ENCODE measurements at places on chromosomes 3 and 15.

DNA sequence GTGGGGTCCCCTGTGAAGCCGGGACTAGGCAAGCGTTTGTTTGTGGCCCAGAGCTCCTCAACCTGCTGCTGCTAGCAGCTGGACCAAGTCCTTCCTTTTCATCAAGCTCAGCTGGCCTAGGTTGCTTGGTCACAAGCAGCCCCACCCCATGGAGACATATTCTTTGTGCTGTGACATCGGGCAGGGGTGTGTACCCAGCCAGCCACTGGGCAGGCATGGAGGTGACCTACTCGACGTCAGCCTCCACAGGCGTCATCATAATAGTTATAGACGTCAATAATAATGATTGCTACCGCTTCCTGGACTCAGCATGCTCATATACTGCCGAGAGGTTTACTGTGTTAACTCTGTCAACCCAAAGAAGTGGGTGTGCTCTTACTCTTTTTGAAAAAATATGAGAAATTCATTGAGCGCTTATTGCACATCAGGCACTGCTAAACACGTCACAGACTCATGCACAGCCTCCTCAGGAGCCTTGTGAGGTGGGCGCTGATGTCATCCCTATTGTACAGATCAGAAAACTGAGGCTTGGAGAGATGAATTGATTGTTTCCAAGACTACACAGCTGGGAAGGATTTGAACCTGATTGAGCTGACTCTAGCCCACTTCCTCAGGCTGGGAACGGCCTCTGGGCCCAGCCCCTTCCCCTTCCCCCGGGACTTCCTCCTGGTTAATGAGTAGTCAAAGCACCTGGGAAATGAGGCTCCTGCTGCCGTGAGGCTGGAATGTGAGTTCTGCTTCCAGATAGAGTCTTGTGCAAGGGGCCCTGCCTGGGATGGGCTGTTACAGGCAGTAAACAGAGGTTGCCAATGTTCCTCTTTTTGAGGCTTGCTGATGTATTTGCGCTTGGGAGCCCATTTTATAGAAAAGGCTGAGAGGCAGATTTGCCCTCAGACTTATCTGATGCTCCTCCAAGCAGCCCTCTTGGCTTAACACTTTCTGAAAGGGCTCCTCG, 16.2 kb downstream of the SLC6A6 start:
- H3K27ac ChIP-seq: no peak overlapping the region
- H3K4me1 ChIP-seq: peaks cover 3% of the 10 kb centered on the region
- H3K27me3 ChIP-seq: no peaks in the 10 kb centered on the region
- DNase-seq: no peak
- H3K4me3 ChIP-seq: no peak overlapping the region
- H3K36me3 ChIP-seq: peaks cover 6% of the 10 kb centered on the region

DNA sequence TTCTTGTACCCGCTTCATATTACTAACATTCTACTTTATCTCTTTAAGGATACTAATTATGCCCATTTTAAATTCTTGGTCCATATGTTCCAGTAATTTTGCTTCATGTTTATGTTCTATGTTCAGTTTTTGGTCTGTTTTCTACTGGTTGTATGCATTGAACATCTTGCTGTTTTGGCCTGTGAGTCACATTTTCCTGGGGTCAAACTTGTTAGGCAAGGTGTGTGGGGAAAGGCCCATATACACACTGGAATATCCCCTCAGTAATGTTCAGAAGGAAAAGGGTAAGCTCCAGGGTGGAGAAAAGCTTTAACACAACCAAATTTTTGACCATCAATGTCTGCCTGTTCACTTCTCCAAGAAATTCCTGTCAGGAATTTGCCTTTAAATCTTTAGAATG, 337.7 kb downstream of the SLC9A9 start:
- no peak overlapping the region for H3K4me3 ChIP-seq
- no peaks in the 10 kb centered on the region for H3K36me3 ChIP-seq
- H3K27ac ChIP-seq: no peak overlapping the region
- H3K27me3 ChIP-seq: no peaks in the 10 kb centered on the region

DNA sequence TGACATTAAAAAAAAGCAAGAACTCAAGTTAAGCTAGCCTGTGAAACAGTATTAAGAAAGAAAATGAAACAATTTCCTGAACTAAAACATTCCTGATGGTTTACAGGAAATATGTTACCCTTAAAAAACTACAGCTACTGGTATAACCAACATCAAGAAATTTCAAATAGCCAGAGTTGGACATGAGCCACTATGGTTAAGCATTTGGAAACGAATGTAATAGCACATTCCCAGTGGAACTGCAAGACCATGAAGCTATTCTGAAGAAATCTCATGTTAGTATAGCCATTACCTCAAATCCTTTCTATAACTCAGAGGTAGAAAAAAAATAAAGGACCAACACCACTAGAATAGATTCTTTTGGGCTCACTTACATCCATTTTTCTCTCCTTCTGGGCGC, 30.2 kb downstream of the CPNE4 start:
- DNase-seq: no peak
- no peak overlapping the region for H3K27ac ChIP-seq
- peaks cover 5% of the 10 kb centered on the region for H3K4me1 ChIP-seq
- H3K36me3 ChIP-seq: no peaks in the 10 kb centered on the region
- no peak overlapping the region for H3K4me3 ChIP-seq
- H3K27me3 ChIP-seq: peaks cover 11% of the 10 kb centered on the region

DNA sequence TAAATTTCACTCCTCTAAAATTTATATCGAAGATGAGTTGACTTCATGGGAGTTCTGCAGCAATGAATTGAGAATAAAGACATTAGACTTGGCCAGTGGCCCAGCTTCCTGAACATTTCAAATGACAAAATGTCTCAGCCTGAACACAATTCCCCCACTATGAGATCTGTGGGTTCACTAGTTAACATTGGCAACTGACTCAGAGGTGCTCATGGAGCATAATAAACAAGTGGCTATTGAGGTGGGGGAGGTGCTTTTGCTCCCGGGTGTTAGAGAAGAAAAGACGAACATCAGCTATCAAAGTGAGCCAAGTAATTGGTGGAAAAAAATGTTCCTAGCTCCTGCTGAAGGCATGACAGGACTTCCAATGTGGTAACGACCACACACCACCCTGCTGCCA, 6.3 kb downstream of the ATP13A4 start:
- H3K4me3 ChIP-seq: no peak overlapping the region
- peaks cover 2% of the 10 kb centered on the region for H3K27me3 ChIP-seq
- no peaks in the 10 kb centered on the region for H3K36me3 ChIP-seq
- peaks cover 12% of the 10 kb centered on the region for H3K4me1 ChIP-seq

DNA sequence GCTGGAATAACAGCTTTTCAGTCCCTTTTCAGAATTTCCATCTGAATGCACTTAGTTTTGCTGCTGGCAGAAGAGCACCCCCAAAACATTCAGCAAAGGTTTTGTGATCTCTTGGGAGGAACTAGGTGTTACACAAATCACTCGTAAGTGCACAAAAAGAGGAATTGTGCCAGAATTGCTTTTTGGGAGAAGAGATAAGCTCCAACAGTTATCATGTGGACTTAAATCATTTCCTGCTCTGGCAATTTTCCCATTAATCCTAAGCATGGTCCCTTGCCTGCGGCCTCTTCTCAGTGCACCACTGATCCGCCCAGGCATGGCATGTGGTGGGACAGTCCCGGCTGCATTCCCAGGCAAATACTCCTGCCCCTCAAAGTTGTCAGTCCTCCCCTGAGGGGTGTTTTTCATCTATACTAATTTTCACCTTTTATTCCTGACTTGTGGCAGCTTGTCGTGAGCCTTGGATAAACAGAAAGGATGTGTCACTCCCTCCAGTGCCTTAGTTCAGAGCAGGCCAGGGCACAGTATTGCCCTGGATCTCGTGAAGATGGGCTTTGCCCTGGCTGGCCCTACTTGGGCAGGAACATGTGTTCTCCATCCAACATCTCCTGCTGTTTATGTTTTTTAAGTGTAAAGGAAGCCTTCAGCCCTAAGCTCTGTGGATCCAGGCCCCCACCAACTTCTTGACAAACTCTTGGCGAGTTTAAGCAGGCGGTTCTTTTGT, 44.6 kb upstream of the VILL start:
- H3K27ac ChIP-seq: peak overlapping the region; percentile 93
- H3K4me3 ChIP-seq: no peak overlapping the region
- H3K4me1 ChIP-seq: peaks cover 64% of the 10 kb centered on the region

DNA sequence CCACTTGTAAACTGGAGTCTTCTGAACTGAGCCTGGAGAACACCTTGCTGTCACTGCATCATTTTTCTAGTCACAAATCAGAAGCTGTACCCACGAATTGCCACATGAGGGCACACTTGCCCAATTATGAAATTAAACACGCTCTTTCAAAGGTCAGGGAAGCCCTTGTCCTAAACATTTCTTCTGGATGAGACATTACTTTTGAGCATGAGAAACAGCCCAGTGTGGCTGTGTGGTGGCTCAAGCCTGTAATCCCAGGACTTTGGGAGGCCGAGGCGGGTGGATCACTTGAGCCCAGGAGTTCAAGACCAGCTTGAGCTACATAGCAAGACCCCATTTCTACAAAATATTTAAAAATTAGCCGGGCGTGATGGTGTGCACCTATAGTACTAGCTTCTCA, 27.5 kb upstream of the CFAP161 start:
- no peaks in the 10 kb centered on the region for H3K36me3 ChIP-seq
- no peak overlapping the region for H3K27ac ChIP-seq
- DNase-seq: no peak
- peaks cover 64% of the 10 kb centered on the region for H3K27me3 ChIP-seq
- H3K4me3 ChIP-seq: no peak overlapping the region

- peaks cover 5% of the 10 kb centered on the region for H3K27me3 ChIP-seq
- DNase-seq: no peak
- no peaks in the 10 kb centered on the region for H3K36me3 ChIP-seq
- no peak overlapping the region for H3K27ac ChIP-seq
These were observed 139.9 kb downstream of the FBLN2 start for GRCh38 chr3:13688824-13689223.

GRCh38 chr15:52764731-52765130, 25.4 kb downstream of the ONECUT1 start:
- no peaks in the 10 kb centered on the region for H3K4me1 ChIP-seq
- no peak overlapping the region for H3K4me3 ChIP-seq
- H3K27me3 ChIP-seq: peaks cover 74% of the 10 kb centered on the region
- no peak for DNase-seq
- H3K27ac ChIP-seq: no peak overlapping the region

- H3K36me3 ChIP-seq: peaks cover 8% of the 10 kb centered on the region
- no peak for DNase-seq
- H3K27ac ChIP-seq: no peak overlapping the region
- H3K4me3 ChIP-seq: no peak overlapping the region
- no peaks in the 10 kb centered on the region for H3K27me3 ChIP-seq
These were observed 55.1 kb downstream of the LARS2 start for GRCh38 chr3:45443459-45443858.

- H3K27me3 ChIP-seq: no peaks in the 10 kb centered on the region
- no peak overlapping the region for H3K4me3 ChIP-seq
- H3K4me1 ChIP-seq: peaks cover 15% of the 10 kb centered on the region
- no peaks in the 10 kb centered on the region for H3K36me3 ChIP-seq
- no peak overlapping the region for H3K27ac ChIP-seq
These were observed 36.8 kb upstream of the SSUH2 start for GRCh38 chr3:8681349-8681748.

DNA sequence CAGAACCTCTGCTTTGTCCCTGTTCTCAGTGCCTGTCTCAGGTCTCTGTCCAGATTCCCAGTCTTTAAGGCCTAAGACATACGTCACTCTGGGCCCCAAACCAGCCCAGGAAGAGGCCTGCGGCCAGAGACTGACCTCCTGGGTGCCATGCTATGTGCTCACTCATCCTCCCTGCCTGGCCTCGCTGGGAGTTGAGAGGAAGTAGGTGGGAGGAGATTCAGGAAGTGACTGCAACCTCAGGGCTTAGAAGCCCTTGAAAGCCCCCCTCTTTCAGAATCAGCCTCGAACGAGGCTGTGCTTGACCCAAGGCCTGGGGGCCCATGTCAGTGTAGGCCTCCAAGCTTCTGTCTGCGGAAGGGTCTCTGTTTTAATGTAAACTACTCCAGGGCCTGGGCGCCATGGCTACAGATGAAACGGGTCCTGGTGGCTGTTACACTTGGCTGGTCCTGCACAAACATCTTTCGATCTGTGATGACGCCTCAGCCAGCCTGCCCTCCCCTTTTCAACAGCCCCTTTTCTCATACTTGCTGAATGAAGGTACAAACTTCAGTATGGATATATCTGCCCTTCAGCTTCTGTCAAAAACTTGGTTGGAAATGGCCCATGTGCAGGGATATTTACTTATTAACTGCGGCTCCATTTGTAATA, 11.7 kb downstream of the RASGRF1 start:
- H3K4me3 ChIP-seq: no peak overlapping the region
- no peaks in the 10 kb centered on the region for H3K4me1 ChIP-seq
- H3K27me3 ChIP-seq: peaks cover 47% of the 10 kb centered on the region
- DNase-seq: no peak
- no peaks in the 10 kb centered on the region for H3K36me3 ChIP-seq

DNA sequence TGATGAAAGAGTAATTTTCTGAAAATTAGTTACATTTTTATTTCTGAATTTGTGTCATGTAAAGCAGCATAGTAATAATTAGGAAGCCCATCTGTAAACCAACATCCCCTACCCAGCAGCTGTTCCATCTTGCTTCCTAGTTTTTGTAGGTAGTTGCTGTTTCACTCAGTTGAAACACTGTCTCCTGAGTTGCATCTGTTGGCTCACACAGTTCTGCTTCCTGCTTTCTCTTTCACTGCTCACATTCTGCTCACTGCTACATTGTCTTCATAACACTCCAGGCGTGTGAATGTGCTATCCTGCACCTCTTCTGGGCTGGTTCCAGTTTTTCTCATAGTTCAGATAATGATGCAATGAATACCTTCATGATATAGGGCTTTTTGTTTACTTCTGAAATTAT, 123.4 kb downstream of the EPHB1 start:
- no peak overlapping the region for H3K27ac ChIP-seq
- peaks cover 37% of the 10 kb centered on the region for H3K27me3 ChIP-seq
- no peak overlapping the region for H3K4me3 ChIP-seq
- DNase-seq: no peak
- H3K36me3 ChIP-seq: no peaks in the 10 kb centered on the region

- H3K36me3 ChIP-seq: no peaks in the 10 kb centered on the region
- H3K4me1 ChIP-seq: peaks cover 19% of the 10 kb centered on the region
- no peak for DNase-seq
- peak within 1 kb of the TSS; percentile 66 for H3K4me3 ChIP-seq
These were observed at the start of gene PLCD1 for GRCh38 chr3:38029400-38030125. Gene PLCD1, minus strand, starts transcription at chr3:38029642. Its CDS starts 103 bp downstream, at chr3:38029539.

GRCh38 chr3:43770426-43771103, 79.8 kb downstream of the ABHD5 start:
- peaks cover 9% of the 10 kb centered on the region for H3K4me1 ChIP-seq
- H3K27ac ChIP-seq: no peak overlapping the region
- no peak overlapping the region for H3K4me3 ChIP-seq
- DNase-seq: no peak

DNA sequence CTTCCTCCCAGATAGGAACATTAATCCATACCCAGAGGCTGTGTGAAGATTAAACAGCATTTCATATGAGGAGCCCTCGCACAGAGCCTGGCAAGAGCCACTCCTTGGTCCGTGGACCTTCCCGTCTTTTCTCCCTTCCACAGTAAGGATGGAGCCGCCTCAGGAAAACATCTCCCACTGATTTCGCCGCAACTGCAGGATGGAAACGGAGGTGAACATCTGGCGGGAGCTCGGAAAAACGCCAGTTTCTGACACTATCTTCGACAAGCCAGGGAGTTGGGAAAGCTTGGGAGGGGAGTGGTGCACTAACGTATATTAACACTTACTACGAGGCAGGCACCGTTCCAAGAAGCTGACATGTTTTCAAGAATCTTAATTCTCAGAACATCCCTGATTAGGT, 157.9 kb downstream of the XXYLT1 start:
- no peak for DNase-seq
- no peak overlapping the region for H3K27ac ChIP-seq
- H3K4me1 ChIP-seq: peaks cover 6% of the 10 kb centered on the region
- H3K36me3 ChIP-seq: no peaks in the 10 kb centered on the region
- no peak overlapping the region for H3K4me3 ChIP-seq

Data from mesothelial cell of epicardium (in vitro differentiated cells).